Stimulated activated CD8-positive, alpha-beta memory T cell treated with anti-CD3 and anti-CD28 coated beads, Interleukin-7, amount 100 ng/mL, for 1 hour (primary cell): ENCODE measurements at places on chromosomes 5 and 9.

GRCh38 chr9:133120501-133121197 is 391 bp downstream of the RALGDS start:
- DNase-seq = no peak

GRCh38 chr5:160486573-160486972 is 64.9 kb downstream of the PTTG1 start:
- DNase-seq = no peak

DNA sequence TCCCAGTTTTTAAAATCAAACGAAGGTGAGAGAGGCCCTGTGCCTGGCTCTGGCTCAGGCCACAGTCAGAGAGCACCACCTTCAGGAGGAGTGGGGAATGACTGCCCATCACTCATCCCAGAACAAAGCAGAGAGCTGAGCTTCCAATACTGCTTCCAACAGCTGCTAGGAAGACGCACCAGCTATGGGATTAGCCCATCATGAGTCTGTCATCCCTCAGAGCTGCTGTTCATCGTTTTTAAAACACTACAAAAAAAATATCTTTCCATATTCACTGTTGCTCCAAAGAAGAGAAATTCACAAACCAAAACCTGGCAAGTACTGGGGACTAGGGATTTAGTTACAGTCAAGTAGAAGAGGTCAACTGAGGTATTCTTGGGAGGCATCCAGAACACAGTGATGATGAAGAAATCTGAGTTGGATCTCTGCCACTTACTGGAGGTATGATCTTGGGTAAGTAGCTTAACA is 102.4 kb downstream of the CDK5RAP2 start:
- DNase-seq = no peak

DNA sequence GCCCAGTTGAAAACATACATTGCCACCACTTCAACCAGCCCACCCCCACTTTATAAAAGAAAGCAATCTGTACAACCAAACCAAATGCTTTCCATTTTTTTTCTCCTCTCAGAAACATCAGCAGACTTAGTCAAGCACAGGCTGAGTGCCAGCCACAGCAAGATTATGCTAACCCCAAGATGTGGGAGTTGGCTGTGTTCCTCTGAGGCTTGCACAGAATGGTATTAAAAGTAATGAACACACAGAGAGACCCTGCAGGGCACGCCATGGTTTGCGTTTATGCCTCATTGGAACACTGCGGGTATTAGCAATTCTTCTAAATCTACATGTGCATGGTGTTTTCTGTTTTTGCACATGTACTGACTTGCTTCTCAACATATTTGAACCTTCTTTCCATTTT is 419.9 kb upstream of the GRAMD2B start:
- DNase-seq = no peak

- no peak for DNase-seq
Observed at GRCh38 chr9:105311306-105311705, 66.9 kb downstream of the SLC44A1 start.

DNA sequence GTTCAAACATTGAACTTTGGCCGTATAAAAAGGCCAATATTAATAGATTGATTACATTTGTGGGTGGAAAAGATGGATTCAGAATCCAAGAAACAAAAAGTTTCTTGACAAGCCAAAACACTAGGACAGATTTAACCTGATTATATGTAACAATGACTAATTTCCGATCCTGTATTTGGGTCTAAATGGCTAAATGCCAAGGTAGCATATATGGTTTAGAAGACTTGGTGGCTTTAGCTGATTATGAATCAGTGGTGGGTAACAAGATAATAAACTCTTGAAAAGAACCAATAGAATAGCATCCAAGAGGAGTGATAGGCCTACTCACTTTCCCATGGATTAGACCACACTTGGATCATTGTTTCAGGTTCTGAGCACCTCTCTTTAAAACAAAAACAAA is 21.8 kb upstream of the ANP32B start:
- DNase-seq = no peak

DNA sequence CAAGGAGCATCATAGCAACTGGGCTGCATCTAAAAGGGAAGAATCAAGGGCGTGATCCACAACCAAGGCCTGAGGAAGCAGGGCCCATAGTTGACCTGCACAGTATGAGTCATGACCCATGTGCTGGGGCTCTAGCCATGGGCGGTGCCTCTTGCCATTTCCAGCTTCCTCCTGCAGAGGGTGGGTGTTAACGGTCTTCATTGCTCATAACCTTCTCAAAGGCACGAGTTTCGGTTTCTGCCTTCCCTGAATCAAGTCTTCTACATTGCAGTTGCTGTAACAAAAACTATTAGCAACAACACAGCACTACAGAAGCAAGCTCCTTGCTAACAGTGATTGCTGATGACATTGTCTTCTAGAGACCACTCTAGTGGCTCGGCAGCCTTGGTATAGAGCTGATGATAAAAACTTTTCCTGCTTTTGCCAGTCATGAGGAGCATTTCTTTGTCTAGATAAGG is 66.9 kb downstream of the CTSL start:
- DNase-seq = no peak

GRCh38 chr5:115702025-115702424 is 76.2 kb upstream of the TMED7 start:
- no peak for DNase-seq

GRCh38 chr9:75002422-75003023 is 25.6 kb downstream of the CARNMT1 start:
- no peak for DNase-seq

DNA sequence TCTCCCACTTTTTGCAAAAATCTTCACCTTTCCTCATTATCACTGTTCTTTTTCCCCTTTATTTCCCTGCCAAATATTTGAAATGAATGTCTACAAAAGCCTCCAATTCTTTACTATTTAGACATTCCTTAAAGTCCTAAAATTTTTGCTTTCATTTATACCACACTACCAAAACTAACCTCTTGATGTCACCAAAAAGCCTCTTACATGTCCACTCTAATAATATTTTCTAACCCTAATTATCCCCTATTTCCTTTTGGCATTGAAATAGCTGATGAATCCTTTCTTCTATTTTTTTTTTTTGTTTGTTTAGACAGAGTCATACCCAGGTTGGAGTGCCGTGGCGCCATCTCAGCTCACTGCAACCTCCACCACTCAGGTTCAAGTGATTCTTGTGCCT is 32.3 kb upstream of the NRG2 start:
- DNase-seq = no peak

- DNase-seq = no peak
Observed at GRCh38 chr5:61202213-61202612, 39.9 kb upstream of the SMIM15 start.

GRCh38 chr5:31124651-31125305 is 68.7 kb upstream of the CDH6 start:
- DNase-seq = no peak

DNA sequence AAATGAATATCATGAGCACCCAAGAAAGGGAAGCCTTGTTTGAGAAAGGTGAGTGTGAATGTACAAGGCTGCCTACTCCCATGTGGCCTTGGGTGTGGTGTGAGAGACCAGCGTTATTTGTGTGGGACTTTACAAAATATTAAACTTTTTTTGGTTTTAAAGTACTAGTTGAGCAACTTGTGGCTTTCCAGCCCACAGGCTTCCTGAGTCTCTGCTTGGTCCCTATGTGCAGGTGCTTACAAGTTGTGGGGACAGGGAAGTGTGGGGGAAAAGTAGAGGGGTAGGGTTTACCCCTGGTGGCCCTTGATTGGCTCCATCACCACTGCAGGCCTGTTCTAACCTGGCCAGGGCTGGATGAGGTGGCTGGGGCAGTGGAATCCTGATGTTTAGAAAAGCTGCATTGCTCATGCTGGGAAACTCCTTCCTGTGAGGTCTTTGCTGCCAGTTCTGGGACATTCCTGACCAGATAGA is 19.7 kb downstream of the PTTG1 start:
- no peak for DNase-seq

DNA sequence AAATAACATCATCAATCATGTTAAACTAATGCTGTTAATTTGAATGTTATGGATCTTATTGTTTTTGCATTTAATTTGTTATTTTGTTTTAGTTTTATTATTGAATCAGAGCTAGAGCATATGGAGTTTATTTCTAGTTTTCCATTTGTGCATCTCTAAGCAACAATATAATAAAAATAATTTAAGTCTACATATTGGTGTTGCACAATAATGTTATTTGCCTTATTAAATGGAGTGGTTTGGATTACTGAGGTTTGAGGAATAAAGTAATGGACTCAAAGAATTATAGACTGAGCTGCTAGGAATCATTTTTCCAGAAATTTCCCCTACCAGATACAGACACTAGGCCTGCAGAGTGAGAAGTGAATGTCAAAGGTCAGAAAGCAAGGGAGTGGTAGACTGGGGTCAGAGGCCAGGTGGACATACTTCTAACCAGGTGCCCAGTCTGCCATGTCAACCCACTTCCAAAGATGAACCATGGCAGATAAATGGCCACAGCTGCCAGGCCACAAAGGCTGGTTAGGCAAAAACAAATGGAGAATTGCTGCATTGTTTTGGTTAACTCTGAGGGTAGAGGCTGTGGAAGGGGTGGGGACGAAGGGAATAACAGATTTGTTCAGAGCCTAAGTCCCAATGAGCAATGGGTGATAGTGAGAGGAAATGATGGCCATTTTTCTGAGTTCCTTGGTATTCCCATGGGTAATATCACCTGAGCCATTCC is 113.1 kb downstream of the FBXL7 start:
- no peak for DNase-seq

DNA sequence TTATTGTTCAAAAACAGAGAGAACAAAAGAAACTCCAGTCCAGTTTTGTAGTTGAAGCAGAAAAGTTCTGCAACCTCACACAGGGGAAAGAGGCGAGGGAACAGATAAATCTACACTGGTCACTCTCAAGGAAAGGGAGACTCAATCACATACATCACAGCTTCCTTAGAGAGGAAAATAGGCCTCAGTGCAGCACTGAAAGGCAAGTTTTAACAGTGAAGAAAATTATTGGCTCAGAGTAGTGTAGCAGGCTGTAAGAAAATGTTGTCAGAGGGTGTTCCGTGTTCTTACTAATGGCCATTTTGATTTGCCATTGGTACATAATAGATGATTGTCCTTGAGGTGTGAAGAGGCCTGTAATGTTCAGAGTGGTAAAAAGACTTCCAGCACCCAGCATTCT is 530.0 kb upstream of the CDH6 start:
- DNase-seq = no peak
